ENCODE measurements at places on chromosomes 3 and 15. TPM values are rescaled to one million over a fixed set of nuclear protein-coding genes. Genes with fewer than 3 reads are reported as not detected.

Gene THOC7
- 84.6 TPM for polyA plus RNA-seq

DNA sequence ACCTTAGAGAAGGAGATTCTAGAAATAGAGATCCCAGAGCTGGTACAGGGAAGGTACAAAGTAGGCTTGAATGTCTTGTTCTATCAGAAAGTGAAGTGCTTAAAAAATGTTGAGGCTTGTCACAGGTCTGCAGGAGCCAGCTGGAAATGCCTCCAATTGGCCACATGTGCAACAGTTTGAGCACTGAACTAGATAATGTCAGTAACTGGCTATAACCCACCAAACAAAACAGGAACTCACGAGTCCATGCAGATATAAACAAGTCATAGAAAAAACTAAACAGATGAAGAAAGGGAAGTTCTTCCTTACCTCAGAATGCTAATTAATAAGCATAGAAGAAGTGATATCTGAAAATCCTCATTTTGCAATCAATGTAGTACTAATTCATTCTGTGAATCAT lies 11.9 kb upstream of the TF start:
- no peak for DNase-seq

Gene RPL39L
- 16.7 TPM for polyA plus RNA-seq

- peak; percentile 72 for DNase-seq
Observed at GRCh38 chr3:126373682-126374601, 16.7 kb upstream of the KLF15 start.

- DNase-seq, result no peak
Observed at GRCh38 chr15:82647835-82648256, 683 bp upstream of the CPEB1 start.
